Osteoblast (primary cell): ENCODE measurements at places on chromosomes 7 and 10.

DNA sequence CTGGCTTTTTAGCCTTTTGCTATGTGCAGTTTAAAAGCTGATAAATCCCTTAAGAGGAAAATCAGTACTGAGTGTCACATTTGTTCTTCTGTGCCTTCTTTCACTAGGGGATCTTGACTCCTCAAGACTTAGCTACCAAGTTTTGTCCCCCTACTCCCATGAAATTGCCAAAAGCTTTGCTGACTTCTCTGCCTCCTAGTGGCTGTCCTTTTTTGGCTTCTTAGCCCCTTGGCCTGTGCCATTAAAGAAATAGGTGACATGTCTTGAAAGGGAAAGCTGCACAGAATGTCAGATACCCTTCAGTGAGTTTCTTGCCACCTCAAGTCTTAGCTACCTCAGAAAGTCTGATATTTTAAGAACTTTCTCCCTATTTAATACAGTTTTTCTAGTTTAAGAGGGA, 10.5 kb downstream of the MKLN1 start:
- peak; percentile 10 for DNase-seq

DNA sequence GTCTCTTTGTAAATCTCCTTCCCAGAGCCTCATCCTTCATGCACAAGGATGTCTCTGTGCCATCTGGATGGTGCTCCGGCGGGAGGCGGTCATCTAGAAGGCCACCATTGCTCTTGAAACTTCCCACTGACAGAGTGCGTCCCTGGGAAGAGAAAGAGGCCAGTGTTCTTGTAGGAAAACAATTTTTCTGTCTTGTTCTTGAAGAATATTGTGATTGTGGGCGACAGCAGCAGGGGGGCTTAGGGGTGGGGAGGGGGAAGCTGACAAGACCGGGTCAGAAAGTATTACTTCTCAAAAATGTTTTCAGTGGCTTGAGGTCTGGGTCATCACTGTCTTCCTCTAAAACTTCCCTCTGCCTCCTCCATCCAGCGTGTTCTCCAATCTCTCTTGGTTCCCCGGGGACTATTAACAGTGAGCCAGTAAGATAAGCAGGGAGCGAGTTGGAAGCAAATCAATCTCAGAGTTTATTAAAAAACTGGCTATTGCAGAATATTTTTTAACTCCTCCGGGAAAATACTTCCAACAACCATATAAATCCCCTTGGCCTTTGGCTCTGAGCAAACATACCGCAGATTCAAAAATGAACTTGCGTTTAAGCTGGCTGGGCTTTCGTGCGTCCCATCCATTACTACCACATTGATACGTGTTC, 597.8 kb upstream of the MGMT start:
- no peak for DNase-seq

GRCh38 chr7:114504586-114504985, 90.0 kb downstream of the FOXP2 start:
- DNase-seq, result no peak

DNA sequence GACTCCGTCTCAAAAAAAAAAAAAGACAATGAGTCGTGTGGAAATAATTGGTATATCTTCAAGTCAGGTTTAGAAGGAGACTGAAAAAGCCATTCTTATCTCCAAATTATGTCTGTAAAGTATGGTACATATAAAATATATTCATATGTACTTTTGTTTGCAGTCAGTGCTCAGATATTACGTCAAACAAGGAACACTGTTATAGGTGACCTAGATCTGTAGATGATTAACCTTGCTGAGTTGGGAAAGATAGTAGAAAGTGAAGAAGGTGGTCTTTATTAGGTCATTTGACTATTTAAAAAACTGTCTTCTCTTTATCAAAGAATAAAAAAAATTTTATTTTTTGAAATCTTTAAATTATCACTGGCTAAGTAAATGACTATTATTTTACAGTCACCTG, 44.9 kb upstream of the CYP26C1 start:
- no peak for DNase-seq

DNA sequence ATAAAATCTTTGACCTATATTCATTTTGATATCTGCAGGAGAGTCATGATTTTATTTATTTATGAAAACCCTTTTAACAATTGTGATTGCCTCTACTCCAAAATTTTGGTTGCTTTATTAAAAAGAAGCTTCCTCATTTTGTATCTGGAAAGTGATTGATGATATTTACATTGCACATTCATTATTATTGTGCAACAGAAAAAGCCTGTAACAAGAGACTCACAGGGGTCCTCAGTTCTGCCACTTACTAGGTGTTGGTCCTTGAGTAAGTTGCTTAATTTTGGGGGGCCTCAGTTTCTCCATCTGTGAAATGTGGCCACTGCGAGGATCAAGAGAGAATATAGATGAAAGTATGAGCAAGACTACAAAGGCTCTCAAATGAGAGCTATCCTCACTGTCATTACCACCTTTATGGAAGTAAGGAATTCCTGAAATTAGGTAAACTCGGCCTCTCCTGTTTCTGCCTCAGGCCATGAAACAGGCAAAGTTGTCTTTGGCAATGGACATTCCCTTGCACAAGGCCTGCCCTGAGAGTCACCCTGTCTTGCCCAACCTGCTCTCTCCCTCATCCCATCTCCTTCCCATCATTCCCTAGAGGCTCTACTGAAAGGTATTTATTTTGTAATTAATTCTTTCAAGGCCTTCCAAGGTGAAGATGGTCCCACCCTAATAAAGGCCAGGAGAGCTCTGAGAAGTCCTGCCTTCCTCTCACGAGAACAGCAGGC, 66.1 kb upstream of the ABLIM1 start:
- DNase-seq, result no peak

DNA sequence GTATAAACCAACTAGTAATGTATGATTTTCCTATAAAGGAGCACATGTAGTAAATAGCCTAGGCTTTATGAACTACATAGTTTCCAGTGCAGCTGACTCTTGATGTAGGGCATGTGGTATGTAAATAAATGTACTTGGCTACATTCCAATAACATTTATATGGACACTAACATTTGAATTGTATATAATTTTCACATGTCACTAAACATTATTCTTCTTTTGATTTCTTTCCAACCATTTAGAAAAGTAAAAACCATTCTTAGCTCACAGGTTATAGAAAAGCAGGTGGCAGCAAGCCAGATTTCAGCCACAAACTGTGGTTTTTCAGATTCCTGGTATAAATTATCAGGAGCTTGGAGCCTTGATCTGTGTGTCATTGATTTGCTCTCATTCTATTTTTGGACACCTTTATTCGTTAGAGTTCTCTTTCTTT, 1182.0 kb downstream of the CNTNAP2 start:
- DNase-seq, result peak; percentile 10

- DNase-seq, result no peak
Observed at GRCh38 chr7:33550979-33551378, 354.4 kb upstream of the BMPER start.

- peak; percentile 88 for DNase-seq
Observed at GRCh38 chr7:116443101-116443523, 56.4 kb upstream of the CAV2 start.

- no peak for DNase-seq
Observed at GRCh38 chr10:114513381-114513792, 109.1 kb upstream of the AFAP1L2 start.
